ENCODE measurements at places on chromosomes 1 and 21. TPM values are rescaled to one million over a fixed set of nuclear protein-coding genes. Genes with fewer than 3 reads are reported as not detected.

DNASE2B gene
- total RNA-seq: not detected

USH2A gene
- total RNA-seq: not detected

INSRR gene
- 0.14 TPM for total RNA-seq

TMEM82 gene
- not detected for total RNA-seq
